ENCODE measurements at places on chromosomes 16 and 17.

DNA sequence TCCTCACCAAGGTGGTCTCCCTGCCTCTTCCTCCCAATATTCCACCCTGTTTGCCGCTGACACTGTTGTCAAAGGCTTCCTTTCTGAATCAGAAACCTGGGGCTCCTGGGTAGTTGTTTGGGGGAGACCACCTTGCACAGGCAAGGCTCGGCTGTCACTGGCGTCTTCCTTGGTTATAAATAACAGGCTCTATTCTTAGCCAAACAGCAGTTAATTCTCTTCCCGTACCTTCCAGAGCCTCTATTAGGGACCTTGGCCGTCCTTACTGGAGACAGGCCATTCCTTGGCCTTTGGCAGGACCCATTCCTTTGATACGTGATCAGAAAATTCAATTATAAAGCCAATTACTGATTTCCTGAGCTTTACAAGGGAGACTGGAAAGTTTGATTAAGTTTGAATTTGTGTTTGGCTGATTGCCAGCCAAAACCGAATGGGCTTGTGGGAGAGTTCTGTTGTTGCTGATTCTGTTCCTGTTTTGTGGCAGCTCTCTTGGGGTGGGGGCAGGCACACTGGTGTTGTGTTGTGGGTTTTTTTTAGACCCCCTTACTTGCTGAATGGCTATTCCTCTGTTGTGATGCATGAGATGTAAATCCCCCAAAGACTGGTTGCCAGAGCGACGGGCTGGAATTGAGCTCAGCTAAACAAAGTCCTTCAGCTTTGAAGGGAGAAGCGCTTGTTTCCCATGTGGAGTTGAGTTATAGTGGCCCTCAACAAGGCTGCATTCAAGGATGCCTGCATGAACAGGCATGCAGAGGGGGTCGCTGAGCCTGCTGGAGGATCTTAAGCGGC, 104.6 kb downstream of the GNAO1 start:
- no peak for DNase-seq

- DNase-seq: no peak
Observed at GRCh38 chr16:56801762-56802161, 63.2 kb upstream of the SLC12A3 start.

GRCh38 chr16:82996814-82997213, 370.0 kb downstream of the CDH13 start:
- no peak for DNase-seq

DNA sequence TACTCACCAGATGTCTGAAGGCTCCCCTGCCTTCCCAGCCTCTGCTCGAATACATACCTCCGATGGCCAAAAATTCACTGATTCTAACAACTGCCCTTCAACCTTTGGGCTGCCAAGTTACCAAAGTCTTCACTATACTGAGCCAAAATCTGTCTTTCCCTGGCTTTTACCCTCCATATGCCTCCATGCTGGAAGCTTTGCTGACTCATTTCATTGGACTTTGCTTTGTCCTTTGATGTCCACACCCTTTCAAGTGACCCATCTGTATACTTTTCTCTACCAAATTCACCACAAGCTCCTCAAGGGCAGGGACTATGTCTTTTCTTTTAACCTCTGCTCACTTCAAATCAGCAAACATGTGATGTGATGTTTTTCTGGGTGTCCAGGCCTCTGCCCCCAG, 21.0 kb upstream of the MTMR4 start:
- DNase-seq: no peak

DNA sequence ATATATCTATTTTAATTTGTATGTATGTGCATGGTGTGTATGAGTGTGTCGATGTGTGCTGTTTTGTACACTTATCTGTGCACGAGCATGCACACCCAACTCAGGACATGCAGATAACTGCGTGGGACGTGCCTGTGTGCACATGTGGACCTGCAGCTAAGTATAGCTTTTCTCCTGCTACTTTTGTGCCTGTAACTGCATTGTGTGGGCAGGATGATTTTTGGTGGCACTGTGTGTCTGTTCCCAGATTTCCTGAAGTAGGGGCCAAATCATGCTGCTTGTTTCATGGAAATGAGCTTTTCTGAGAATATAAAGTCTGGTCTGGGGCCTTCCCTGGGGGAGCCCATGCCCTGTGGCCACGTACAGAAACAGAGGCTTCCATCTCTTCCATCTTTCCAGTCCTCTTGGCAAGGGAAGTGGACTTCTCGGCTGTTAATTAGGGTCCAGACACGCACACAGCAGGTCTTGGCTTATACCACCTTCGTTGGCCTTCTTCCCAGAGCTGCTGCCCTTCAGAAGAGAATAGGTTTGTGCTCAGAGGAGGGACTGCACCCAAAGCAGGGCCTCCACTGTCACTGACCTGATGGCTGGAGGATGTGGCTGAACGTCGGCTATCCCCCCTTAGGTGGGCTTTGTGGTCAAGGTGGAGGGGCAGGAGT, 30.2 kb downstream of the SPNS3 start:
- DNase-seq: no peak

GRCh38 chr16:84059946-84060901, 17.6 kb upstream of the SLC38A8 start:
- no peak for DNase-seq
